H9 (cell line): ENCODE measurements at places on chromosomes 1 and 21.

DNA sequence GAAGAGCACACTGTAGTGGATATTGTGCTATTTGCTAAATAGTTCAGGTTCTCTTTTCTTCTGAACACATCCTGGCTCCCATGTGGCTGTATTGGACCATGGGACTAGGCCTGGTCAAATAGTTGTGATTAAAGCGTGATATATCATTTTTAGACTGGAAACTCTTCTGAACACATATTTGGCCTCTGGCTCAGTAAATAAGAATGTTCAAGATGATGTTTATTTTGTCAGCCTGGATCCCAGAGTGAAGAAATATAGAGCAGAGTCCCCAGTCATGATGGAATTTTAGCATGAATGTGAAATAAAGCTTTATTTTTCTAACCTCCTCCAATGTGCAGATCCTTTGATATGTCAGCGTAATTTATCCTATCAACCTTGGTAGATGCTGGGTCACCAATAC, 542.6 kb downstream of the ADGRL2 start:
- no peak for DNase-seq

GRCh38 chr1:234579967-234580366, 30.0 kb downstream of the IRF2BP2 start:
- DNase-seq = no peak

GRCh38 chr1:88562991-88563390, 121.1 kb upstream of the PKN2 start:
- no peak for DNase-seq

DNA sequence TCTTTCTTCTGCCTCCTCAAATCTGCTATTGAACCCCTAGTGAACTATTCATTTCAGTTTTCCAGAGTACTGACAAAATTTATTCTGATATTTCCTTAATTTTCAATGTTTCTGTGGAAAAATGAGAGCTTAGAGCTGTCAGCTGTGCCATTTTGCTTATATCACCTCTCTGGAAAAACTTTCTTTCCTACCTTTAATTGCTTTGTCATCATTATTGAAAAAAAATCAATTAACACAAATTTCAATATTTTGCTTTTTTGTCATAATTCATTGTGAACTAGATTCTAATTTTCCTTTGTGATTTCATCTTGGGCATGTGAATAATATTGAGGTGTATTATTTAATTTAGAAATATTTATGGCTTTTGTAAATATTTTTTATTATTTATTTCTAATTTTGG, 126.5 kb downstream of the C1orf94 start:
- no peak for DNase-seq

GRCh38 chr1:117341123-117341522, 26.1 kb upstream of the MAN1A2 start:
- DNase-seq = no peak

GRCh38 chr1:226912587-226913176, 27.4 kb upstream of the COQ8A start:
- peak; percentile 89 for DNase-seq

GRCh38 chr1:59880735-59881134, 45.8 kb downstream of the CYP2J2 start:
- no peak for DNase-seq

GRCh38 chr21:36773117-36773516, 74.2 kb downstream of the SIM2 start:
- DNase-seq = no peak

- no peak for DNase-seq
Measured at GRCh38 chr1:243693800-243694199, 156.2 kb downstream of the AKT3 start.

DNA sequence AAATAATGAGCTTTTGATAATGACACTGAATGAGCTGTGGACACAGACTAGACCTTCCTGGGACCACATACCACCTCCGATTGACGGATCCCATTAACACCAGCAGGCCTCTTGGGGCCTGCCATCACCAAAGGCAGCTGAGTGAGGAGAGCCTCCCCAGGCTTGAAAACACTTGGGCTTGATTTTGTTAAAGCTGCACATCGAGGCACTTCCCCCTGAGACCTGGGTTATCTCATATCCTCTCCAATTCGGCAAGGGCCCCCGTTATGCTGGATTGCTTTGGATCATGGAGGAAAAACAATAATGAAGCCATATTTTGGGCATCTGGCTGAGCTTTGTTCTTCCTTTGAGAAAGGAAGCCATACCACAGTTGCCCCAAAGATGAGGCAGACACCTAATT, 143.0 kb downstream of the AJAP1 start:
- no peak for DNase-seq

DNA sequence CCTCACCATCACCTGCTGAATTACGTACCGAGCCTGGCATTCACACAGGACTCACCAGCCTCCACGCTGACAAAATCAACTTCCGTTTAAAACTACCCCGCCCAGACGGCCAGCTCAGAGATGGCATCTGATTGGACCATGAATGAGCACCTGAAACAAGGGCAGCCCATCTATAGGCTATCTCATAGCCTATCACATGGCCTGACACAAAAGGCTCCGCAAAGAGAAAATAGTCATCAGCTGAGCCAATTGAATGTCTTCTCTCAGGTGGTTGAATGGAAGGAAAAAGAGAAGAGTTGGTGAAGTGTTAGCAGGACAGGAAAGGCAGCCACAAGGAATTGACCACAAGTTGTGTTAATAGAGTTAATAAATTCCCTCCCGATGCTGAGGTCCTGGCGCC, 50.6 kb upstream of the ZC3H12A start:
- no peak for DNase-seq

- DNase-seq = no peak
Measured at GRCh38 chr1:62228883-62229187, 34.2 kb downstream of the L1TD1 start.

DNA sequence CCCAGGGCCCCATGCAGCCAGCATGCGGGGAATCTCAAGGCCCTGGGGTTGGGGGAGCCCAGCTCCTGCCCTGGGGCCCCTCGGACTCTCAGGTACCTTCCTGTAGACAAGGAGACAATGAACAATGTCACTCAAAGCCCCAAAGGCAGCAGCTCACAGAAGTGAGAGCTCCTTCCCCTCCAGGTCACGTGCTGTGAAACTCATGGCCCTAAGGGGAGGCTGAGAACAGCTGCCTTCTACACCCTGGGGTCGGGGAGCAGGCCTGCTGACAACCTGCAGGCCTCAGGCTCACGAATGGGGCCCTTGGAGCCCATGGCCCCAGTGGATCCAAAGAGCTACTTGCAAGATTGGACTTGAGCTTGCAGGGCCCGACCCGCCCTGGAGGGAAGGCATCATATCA, 3.2 kb downstream of the MEGF6 start:
- no peak for DNase-seq

DNA sequence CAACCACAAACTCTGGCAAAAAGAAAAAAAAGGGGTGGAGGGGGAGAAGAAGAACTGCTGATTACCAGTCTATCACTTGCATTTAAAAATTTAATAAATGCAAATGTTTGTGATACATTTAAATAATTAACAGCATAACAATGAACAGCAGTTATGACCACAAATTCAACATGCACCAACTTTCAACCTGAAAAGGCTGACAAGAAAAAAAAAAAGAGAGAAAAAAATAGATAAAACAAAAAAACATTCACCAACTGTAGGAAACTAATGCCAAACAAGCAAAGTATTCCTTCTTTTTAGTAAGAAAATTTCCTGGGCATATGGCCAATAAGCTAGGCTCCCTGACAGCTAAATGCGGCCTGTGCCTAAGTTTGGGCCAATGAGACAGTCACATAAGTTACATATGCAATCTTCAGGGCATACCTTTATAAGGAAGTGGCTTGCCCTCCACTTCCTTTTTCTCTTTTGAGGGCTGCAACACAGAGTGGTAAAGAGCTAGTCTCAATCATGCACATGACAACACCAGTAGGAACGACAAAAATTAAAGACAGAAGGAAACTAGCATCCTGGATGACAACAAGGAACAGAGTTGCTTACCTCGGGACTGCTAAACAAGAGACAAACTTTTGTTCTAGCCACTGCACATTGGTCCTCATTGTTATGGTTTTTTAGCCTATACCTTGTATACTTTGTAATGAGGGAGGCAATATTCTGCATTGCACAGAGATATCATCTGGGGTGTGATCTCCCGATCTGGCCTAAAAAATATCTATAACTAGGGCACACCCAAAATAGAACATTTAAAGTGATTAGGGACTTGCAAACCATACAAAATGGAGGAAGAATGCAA, 24.2 kb upstream of the PHTF1 start:
- DNase-seq = no peak

DNA sequence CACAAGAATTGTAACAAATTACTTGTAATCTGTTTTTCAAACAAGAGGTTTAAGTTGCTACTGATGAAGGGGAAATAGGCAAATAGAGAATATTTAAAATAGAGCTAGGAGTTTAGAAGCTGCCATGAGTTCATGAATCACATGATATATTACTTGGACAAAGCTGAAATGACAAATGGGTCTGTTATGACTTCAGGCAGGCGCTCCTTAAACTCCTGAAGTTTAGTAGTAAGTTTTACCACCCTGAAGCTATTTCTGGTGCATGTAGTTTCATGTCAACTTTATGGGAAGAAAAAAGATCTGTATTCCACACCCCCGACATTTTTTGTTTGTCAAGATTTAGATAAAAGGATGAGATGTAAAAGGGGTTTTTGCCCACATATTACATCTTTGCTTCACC, 58.5 kb downstream of the PLA2G4A start:
- no peak for DNase-seq

- DNase-seq = peak; percentile 77
Measured at GRCh38 chr1:1510912-1511532, 940 bp upstream of the ATAD3A start.

GRCh38 chr1:71583756-71584155, 502.9 kb upstream of the ZRANB2 start:
- no peak for DNase-seq

GRCh38 chr1:23638188-23638619, 53.4 kb upstream of the RPL11 start:
- no peak for DNase-seq

DNA sequence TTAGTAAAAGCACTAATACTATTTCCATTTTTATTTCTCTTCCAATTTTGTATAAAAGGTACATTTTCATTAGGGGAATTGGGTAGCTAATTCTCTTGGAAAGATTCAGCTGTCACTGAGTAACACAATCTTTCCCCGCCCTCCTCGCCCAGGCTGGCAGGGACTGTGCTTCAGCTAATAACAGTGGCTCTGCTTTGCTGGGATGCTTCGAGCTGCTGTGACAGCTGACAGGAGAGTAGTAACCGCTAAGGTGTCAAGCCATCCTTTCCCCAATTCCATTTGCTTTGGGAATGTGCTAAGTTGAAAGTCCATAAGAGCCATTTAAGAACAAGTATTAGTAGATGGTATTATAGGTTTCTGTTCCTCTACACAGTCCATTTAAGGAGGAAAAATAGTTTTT, 106.7 kb upstream of the NRIP1 start:
- no peak for DNase-seq
